ENCODE measurements at places on chromosomes 11 and 22.

GRCh38 chr22:25627271-25627852 lies 62.9 kb downstream of the GRK3 start:
- no peak for DNase-seq

DNA sequence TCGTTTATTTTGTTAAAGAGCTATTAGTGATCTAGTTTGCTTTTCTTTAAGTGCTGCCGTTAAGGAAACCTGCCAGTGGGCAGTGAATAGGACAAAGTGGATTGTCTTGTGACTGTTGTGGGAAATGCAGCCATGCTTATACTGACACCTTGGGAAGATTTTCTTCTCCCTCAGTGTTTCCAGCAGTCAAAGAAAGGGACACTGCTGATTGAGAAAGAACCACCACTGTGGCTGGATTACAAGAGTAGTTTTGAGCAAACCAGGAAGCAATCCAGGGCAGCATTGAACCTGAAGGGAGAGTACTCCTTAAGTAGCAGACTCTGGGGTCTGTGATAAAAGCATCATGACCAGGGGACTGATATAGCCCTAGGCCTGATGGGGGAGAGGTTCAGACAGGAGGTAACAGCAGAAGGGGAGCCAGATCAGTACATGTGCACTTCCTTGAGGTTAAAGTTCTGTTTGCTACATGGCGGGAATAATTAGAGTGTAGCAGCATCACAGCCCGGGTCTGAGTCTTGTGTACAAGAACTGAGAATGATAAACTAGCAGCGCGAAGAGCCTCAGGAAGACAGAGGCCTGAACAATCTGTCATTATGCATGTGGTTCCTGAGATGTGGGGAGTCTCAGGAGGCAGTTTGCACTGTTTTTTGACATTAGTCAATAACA lies 167.8 kb downstream of the C11orf91 start:
- no peak for DNase-seq

- no peak for DNase-seq
Observed at GRCh38 chr11:32145282-32145681, 54.4 kb downstream of the RCN1 start.

GRCh38 chr11:47369676-47370075 lies 8.7 kb downstream of the SPI1 start:
- DNase-seq, result no peak

DNA sequence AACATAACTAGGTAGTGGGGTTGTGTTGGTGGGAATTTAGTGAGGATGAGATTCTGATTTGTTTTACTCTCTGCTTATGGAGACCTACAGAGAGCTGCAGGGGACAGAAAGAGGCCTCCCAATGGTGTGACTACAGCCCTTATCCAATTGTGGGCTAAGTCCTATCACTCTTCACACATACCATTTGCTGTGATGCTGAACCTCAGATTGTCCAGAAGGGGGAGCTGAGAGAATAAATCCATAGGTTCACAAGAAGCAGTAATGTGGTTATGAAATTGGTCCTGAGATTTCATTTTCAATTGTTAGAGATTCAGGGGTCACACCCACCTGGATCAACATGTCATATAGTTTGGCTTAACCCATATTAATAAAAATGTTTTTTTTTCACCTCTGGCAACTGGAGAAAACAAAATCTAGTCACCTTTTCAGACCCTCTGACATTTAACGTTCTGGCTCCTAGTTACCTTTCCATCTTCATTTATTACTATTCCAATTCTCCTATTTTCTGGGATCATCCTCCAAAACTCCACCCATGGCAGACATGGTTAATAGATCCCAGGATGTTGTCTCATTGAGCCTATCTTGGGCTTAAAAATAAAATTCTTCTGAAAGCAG lies 53.3 kb upstream of the PTPN5 start:
- DNase-seq, result no peak

DNA sequence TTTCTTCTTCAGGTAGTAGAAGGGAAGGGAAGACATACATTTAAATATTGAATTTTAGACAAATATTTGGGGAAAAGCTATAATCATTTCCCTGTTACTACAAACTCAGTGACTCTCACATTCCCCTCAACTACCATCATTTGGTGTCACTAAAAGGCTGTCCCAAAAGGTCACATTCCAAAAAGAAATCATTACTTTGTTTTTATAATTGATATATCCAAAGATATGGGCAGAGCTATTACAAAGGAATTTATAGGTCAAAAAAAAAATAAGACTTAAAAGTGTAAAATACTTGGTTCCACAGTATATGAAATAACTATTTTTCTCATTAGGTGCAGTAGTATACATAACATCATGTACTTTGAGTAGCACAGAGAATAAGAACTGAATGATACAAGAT lies 751.4 kb downstream of the KCNA4 start:
- no peak for DNase-seq

- no peak for DNase-seq
Observed at GRCh38 chr11:129271030-129271429, 78.9 kb upstream of the ARHGAP32 start.

DNA sequence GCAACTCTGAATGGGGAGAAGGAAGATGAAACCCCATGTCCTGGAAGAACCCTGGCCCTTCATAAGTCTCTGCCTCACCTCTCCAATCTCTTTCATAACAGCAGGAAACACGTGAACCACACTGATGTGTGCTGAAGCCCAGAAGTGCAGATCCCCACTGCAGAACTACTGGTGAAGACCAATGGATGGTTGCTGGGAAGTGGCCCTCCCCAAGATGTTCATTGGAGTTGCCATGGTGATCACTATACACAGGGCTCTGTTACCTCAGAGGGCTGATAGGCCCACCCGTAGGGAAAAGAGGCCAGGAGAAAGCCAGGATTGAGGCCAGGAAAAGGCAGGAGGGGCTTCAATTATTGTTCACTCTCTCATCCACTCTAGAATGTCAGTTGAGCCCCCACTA lies 11.6 kb downstream of the TST start:
- DNase-seq, result no peak

GRCh38 chr11:61775606-61776554 lies 16.5 kb downstream of the TMEM258 start:
- no peak for DNase-seq

DNA sequence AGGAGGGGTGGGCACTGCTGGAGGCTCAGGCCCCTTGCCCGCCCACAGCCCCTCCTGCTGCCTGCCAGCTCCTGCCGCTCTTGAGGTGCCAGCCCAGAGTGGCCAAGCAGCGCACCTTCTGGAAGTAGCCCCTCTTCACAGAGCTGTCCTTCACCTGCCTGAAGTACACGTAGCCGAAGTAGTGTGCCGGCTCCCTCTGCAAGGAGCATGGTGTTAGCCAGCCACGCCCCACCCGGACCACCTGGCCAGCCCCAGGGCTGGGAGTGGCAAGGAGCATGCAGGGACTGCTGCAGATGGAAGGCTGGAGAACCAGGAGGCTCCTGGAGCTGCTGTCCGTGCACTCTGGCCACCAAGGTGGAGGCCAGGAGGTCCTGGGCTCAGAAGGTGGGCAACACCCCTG lies 9.6 kb downstream of the DENND6B start:
- DNase-seq, result no peak

- no peak for DNase-seq
Observed at GRCh38 chr11:111765320-111765983, 737 bp downstream of the PPP2R1B start.

- DNase-seq, result no peak
Observed at GRCh38 chr11:96307776-96308140, 35.2 kb downstream of the MAML2 start.

DNA sequence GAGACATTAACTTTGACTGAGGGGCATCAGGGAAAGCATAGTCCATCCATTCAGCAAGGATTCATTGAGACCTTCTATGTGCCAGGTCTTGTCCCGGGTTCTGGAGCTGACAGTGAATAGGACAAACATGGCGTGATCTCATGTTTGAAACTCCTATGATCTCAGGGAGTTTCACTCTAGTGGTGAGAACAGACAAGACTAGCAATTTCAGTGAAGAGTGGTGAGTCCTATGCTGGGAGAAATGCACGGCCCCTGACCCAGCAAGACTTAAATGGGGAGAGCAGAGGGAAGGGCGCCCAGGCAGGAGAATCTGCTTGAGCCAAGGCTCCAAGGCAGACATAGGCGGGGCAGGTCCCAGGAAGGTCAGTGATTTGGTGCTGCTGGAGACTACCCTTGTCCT lies 155.7 kb downstream of the CEP164 start:
- DNase-seq, result no peak

DNA sequence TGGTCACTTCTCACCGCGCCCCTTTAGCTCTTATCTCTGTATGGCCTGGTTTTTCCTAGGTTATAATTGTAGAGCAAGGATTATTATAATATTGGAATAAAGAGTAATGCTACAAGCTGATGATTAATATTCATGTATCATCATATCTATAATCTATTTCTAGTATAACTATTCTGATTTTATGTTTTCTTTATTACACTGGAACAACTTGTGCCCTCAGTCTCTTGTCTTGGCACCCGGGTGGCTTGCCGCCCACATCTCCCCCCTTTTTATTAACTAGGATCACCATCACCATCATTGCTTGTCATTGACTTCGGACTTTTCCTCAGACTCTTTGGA lies 11.0 kb downstream of the OR52K1 start:
- DNase-seq, result no peak

GRCh38 chr22:33720166-33720878 lies 200.0 kb downstream of the LARGE1 start:
- no peak for DNase-seq

DNA sequence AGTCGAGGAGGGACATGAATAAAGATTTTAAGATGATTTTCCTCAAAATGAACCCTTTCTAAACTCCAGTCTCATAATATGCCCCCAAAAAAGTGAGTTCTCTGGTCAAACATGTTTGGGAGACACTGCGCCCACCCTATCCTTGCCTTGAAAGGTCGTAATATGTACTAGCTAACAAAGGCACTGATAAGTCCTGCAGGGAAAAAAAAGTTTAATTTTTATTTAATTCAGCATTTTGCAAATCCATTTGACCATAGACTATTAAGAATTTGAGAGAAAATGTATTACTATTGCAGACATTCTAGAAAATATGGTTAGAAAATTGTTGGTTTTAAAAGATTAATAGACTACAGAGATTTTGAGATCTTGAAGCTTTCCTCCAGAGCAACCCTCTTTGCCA lies 120.6 kb upstream of the ASPHD2 start:
- DNase-seq, result no peak

- no peak for DNase-seq
Observed at GRCh38 chr11:29119707-29120618, 896.9 kb downstream of the KCNA4 start.

DNA sequence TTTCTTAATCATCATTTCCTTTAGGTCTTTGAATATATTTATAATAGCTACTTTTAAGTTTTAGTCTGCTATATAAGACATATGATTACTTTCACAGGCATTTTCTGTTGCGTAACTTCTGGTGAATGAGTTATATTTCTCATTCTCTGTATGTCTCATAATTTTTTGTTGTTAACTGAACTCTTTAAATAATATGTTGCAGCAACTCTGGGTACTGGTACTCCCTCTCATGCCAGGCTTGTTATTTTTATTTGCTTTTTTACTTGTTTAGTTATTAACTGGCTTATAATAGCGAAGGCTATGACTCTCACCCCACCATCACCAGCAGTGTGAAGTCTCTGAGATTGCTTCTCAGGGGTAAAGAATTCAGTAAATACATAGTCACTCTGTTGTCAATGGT lies 524.2 kb upstream of the CHORDC1 start:
- no peak for DNase-seq

DNA sequence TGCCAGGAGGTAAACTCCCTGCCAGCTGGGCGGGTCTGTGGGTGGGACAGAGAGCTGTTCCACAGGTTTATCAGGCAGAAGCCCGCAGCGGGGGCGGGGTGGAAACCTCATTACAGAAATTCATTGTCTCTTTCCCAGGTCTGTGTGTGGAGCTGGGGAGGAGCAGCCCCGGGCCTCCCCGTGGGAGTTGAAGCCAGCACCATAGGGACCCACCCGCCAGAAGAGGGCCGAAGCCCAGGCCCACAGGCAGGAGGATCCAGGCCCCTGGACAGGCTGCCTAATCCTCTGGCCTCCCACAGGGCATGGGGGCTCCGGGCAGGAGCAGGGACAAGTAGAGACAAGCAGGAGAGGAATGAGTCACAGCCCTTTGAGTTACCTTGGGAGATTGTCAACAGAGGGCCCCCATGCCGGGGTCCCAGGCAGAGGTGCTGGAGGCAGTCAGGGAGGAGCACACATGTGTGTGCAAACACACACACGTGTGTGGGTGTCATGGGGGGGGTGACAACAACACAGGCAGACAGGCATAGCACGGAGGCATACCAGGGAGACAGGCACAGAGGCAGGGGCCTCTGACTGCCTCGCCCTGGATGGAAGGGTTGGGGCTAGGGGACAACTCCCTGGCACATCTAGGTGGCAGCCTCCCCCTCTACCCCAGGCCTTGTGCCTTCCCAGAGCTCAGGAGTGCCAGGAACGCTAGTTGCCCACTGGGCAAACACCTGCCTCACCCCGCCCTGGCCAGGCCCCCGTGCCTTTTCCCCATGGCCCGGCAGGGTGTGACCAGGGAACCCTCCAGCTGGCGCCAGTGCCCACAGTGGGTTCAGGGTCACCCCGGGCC lies 1.4 kb downstream of the CDC42BPG start:
- DNase-seq, result no peak

GRCh38 chr11:46465683-46466082 lies 74.1 kb upstream of the CHRM4 start:
- no peak for DNase-seq

- DNase-seq, result no peak
Observed at GRCh38 chr11:113876798-113877669, 1.7 kb upstream of the USP28 start.

DNA sequence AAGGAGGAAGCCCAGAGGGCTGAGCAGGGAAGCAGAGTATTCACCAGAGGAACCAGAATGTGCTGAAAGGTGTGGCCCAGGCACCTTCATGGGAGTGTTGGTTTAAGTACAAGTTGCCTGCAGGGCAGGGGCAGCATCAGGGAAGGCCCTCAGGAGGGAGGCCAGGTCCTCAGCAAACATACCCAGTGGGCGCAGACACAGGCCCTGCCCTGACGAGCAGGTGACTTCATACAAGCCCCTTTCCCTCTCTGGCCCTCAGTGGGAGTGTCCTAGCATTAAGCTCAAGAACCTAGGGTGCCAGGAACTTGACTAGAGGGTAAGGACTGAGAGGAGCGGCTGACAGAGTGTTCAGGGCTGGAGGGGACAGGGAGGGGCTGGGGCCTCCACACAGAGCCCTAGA lies 7.5 kb upstream of the CASTOR1 start:
- no peak for DNase-seq

DNA sequence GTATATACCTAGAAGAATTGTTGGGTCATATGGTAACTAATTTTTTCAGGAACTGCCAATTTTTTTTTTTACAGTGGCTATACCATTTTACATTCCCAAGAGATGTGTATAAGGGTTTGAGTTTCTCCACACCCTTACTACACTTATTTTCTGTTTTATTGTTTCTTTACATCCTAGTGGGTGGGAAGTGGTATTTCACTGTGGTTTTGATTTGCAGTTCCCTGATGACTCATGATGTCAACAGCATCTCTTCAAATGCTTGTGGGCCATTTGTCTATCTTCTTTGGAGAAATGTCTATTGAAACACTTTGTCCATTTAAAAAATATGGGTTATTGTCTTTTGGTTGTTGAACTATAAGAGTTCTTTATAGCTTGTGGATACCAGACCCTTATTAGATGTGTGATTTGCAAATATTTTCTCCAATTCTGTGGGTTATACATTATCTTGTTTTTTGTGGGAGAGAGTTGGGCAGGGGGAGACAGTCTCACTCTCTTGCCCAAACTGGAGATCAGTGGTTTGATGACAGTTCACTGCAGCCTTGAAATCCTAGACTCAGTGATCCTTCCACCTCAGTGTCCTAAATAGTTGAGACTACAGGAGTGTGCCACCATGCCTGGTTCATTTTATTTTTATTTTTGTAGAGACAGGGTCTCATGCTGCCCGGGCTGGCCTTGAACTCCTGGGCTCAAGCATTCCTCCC lies 30.3 kb upstream of the PISD start:
- no peak for DNase-seq
